Stimulated activated CD4-positive, alpha-beta T cell treated with anti-CD3 and anti-CD28 coated beads, Interleukin-2, amount 100 ng/mL, for 48 hours (primary cell): ENCODE measurements at places on chromosomes 16 and 17.

GRCh38 chr16:60645541-60645940, 1390.7 kb downstream of the CDH8 start:
- no peak for DNase-seq

- DNase-seq: peak; percentile 64
These were observed at the start of gene METRNL for GRCh38 chr17:83079352-83079747. Gene METRNL, plus strand, starts transcription at chr17:83079609. Its CDS starts 207 bp downstream, at chr17:83079816.

DNA sequence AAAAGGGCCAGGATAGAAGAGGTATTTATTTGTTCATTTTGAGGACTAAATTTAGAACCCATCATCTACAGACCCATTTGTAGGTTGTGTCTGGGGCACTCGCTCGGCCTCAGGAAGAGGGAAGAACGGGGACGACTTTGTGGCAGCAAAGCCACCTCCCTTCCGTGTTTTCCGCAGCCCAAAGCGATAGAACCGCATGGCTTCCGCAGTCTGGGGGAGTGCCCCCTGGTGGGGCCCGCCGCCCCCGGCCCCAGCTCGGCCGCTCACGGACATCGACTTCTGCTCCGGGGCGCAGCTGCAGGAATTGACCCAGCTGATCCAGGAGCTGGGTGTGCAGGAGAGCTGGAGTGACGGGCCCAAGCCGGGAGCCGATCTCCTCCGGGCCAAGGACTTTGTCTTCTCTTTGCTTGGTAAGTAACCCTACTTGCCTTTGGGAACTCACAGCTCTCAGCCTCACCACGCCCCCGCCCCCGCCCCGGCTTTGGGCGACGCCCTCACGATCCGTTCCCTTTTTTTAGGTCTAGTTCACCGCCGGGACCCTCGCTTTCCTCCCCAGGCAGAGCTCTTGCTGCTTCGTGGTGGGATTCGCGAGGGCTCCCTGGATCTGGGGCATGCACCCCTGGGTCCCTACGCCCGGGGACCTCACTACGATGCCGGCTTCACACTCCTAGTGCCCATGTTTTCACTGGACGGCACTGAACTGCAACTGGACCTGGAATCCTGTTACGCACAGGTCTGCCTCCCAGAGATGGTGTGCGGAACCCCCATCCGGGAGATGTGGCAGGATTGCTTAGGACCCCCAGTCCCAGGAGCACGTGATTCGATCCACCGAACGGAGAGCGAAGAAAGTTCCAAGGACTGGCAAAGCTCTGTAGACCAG, 681 bp downstream of the TMEM102 start:
- peak; percentile 42 for DNase-seq

GRCh38 chr16:50146479-50147435, 6.3 kb upstream of the TENT4B start:
- DNase-seq: no peak

DNA sequence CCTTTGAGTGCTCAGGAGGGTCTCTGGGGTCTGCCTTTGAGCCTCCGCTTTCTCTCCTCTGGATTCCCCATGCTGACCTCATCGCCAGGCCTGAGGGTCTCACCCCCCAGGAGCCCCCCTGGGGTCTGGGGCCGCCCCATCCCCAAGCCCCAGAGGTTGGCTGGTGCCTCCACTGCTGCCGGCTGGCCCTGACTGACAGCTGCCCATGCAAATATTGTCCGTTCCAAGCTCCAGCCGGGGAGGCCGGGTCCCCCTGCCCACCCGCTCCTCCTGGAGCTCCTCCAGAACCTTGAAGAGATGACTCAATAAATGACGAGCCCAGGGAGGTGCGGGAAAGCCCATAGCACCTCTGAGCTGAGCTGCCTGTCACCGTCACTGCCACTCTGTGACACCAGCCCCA, 173.8 kb downstream of the RBFOX3 start:
- DNase-seq: no peak

- no peak for DNase-seq
These were observed 116.2 kb downstream of the AATF start for GRCh38 chr17:37064956-37065355.

- DNase-seq: peak; percentile 15
These were observed 834 bp downstream of the FLYWCH1 start for GRCh38 chr16:2912330-2913199.

DNA sequence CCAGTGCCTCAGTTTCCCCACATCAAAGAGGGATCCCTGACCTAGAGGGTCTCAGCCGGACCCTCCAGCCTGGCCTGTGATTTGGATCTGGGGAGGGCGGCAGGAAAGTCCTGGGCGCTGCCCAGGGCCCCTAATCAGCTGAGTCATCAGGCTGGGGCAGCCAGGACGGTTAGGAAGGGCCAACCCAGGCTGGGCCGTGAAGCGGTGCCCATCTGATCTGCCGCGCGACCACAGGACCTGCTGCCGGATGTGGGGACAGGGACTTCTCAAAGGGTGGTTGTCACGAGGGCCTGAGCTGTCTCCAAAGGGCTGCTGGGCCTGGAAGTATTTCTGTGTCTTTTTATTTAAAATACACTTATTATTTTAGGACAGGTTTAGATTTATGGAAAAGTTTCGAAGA, 4.4 kb downstream of the TPSAB1 start:
- no peak for DNase-seq

DNA sequence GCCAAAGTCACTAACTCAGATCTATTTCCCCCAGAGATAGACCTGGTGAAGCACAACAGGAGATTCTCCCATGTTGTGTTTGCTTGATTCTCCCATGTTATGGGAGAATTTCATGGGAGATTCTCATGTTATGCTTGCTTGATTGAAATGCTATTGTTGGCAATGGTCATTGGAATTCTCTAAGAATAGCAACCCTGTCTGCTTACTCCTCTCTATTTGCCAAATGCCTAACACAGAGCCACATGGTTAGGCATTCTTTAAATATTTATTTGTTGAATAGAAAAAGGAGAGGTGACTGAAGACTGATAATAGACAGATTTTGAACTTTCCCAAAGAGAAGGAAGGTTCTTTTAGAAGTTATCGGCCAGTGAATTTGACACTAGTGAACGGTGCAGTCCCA, 111.5 kb upstream of the MPHOSPH6 start:
- no peak for DNase-seq

DNA sequence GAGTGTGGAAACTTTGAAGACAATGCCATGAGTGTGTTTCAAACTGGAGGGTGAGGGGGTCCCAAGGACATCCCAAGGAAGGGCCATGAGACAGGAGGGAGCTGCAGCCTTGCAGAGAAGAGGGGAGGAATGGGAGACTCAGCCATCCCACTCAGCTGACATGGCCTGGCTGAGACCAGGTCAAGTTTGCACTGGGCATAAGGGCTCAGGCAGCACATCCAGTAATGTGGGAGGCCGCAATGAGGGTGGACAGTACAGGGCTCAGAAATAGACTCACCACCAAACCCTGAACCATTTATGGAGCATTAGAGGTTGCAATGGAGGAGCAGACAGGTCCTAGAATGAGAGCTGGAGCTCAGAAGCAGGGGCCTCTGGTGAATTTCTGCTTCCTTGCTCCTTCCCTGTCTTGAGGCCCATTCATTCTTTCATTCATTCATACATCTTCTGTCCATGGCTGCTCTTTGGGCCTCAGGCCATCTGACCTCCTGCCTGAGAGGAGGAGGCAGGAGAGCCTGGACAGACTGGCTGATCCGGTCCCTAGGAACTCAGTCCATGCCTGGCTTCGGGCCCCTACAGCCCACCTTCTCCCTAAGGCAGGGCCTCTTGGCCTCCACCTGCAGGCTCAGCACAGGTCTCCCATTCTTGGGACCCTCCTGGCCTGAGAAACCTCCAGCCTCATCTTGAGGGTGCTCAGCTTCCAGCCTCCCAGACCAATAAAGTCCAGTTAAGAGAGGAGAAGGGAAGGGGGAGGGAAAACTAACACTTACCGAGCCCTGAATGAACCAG, 70.5 kb upstream of the CDH5 start:
- no peak for DNase-seq

- DNase-seq: no peak
These were observed 2.2 kb upstream of the NUTF2 start for GRCh38 chr16:67844497-67844896.

DNA sequence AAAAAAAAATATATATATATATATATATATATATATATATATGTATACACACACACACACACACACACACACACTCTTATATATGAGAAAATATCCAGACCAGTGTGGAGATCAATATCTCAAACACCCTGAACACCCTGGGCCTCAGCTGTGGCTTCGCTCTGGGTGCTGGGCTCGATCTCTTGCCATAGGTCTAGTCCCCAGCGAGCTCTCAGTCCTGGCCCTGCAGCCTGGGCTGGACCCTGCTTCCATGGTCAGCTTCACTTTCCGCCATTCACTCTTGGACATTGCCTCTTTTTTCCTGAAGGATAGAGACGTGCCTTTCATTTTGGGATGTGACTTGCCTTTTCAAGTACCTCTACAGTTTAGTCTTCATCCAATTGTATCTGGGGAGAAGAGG, 341.7 kb downstream of the CPPED1 start:
- no peak for DNase-seq

- no peak for DNase-seq
These were observed 16.2 kb downstream of the CYGB start for GRCh38 chr17:76521262-76521661.

GRCh38 chr16:8854298-8854948, 14.4 kb downstream of the CARHSP1 start:
- DNase-seq: no peak

DNA sequence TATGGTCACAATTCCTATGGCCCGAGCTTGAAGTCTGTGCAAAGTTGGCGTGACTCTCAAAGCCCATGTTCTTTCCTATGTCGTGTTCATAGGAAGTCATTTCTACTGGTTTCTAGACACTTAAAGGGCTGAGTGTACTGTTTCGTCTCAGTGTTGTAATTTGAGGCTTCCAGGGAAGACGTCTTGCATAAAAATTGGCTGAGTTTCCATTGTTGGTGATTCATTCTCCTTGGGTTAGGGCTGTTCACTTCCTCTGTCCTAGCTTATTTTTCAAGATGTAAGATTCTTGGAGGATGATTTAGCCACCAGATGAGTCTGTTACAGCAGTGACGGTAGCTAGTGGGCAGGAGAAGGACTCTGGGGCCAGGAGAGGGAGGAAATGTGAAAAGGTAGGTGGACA, 43.1 kb downstream of the PIK3R5 start:
- no peak for DNase-seq

- DNase-seq: no peak
These were observed 28.8 kb downstream of the TBC1D3B start for GRCh38 chr17:36147601-36148000.

- no peak for DNase-seq
These were observed 34.8 kb upstream of the GAS7 start for GRCh38 chr17:10233161-10233560.

- no peak for DNase-seq
These were observed 831 bp downstream of the RPL13 start for GRCh38 chr16:89561142-89561883.

- DNase-seq: no peak
These were observed 1.1 kb upstream of the GFOD2 start for GRCh38 chr16:67720236-67720635.

DNA sequence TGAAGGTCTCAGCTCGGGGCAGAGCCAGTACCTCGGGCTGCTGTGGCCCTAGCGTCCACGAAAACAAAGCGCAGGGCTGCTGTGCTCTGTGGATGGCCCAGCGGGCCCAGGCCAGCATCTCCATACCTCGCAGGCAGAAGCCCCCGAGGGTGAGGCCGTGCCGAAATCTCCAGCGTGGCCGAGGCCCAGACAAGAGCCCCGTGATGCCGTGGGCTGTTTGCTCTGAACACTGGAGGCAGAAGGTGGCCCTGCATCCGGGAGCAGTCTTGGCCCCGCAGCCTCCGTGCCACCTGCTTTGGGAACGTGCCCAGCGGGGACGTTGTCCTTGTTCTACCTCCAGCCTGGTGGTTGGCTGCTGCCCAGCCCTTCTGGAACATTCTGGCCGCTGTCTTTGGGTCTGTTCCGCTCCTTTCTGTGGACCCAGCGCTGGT, 121.4 kb downstream of the BANP start:
- DNase-seq: no peak

DNA sequence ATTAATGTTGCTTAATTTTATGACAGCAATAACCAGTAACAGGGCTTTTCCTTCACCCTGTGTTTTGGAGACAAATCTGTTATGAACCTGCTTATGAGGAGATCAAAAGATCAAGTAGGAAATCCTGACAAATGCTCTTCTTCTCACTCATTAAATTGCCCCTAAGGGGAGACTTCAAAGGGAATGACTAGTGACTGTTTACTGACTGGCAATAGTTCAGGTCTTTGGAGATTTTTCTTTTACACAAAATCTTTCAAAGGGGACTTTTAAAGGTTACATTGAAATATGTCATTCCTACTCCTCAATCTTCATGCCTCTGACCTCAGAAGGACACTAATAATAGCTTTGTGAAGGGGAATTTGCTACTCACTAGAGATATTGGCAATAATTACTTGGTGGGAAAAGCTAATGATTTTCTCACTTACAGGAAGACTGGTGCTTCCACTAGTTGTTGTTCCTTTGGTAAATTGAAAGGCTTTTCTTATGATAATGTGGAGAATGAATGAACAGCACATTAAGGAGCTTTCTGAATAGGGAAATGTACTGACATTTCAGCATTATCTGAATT, 292.9 kb upstream of the CA10 start:
- no peak for DNase-seq

DNA sequence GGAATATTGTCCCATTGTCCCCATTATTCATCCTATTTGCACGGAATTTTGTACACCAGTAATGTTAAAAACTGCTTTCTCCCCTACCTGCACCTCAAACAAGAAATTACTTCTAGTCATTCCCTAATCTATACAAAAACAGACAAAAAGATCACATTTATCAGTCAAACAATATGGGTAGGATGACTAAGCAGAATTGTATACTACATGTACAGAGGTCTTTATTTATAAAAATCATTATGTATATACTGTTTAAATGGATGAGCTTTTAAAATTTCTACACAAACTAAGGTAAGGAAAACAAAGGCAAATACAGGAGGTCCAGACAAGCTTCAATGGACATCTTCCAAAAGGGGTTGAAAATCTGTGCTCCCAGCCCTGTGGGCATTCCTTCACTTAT, 137.7 kb downstream of the CEP112 start:
- DNase-seq: no peak

GRCh38 chr16:26550111-26550610, 516.6 kb upstream of the C16orf82 start:
- DNase-seq: no peak

DNA sequence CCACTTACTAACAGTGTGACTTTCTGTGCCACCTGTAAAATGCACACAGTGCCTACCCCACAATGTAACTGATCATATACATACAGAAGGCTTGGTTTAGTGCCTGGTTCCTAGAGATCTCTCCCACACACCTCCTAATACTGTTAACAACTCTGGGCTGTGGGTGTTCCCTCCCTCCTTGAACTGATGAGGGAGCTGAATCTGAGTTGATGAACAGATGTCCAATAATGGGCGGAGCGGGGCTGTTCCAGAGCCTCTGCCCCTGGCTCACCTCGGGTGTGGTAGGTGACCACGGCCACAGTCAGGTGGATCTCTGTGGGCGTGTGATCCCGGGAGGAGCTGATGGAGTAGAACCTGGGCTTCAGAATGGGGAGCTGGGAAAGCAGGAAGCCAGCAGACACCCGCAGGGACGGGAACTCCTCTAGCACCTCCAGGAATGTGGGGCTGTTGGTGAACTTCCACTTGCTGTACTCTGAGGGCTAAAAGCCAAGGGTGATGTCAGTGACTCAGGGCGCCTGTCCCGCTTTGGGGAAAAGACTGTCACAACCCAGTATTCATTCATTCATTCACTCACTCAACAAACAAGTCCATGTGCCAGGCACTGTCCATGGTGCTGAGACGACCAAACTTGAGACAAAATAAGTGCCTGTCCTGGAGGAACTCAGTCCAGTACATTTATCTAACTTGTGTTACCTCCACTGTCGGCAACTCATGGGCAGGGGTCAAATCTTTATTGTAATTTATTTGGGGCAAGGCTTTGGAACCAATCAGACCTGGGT, 37.6 kb downstream of the NOS2 start:
- peak; percentile 13 for DNase-seq

GRCh38 chr16:58187665-58188421, 10.1 kb downstream of the CSNK2A2 start:
- no peak for DNase-seq
